ENCODE measurements at places on chromosomes 6 and 20.

DNA sequence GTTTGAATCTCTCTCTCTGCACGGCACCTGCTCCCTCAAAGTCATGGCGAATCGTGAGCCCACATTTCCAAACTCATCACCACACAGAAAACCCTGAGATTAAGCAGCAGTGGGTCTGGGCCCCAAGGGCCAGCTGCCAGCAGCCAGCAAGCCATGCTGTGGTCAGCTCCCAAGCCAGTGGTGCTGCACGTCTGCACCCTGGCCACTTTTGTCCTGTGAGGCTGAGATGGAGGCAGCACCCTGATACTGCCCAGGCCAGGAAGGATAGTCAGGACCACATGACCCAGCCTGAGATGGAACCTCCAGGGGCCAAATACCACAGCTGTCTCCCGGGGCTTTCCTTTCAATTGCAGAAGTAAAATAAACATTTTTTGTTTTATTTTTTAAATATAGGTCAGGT, 93.9 kb downstream of the PRND start:
- DNase-seq: no peak

DNA sequence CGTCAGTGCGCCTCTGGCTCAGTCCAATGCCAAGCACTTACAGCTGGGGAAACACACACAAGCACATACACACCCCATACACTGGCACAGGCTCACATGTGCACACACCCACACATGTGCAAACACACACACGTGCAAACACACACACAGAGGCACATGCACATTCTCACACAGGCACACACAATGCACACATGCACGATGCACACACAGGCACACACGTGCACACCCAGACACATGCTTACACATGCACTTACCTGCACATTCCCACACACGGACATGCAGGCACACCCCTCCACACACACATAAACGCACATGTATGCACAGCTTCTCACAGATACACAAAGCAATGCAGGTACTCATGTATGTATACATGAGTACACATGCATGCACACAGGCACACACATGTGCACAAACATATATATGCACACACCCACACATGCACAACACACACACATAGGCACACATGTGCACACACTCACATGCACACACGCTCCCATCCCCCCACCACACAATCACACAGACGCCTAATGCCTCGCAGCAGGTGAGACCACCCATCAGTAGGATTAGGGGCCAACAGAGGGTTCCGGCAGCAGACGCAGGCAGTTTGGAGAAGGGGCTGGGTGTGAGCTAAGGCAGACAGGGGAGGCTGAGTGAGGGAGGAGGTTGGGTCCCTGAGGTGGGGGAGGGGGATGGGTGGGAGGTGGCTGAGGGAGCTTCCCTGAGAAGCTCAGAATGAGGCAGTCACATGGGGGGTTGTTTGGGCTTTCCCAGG, 71.2 kb upstream of the SLCO4A1 start:
- DNase-seq: no peak

- DNase-seq: no peak
Observed at GRCh38 chr20:46572153-46572552, 21.7 kb upstream of the OCSTAMP start.

- DNase-seq: no peak
Observed at GRCh38 chr20:1968964-1969363, 24.9 kb downstream of the PDYN start.

- DNase-seq: no peak
Observed at GRCh38 chr6:138261116-138261780, 43.0 kb upstream of the PBOV1 start.

GRCh38 chr6:11039040-11039439, 5.1 kb downstream of the ELOVL2 start:
- DNase-seq: no peak

- DNase-seq: no peak
Observed at GRCh38 chr6:76681781-76682180, 609.3 kb upstream of the IMPG1 start.

GRCh38 chr6:15546591-15546990, 116.2 kb downstream of the DTNBP1 start:
- no peak for DNase-seq

DNA sequence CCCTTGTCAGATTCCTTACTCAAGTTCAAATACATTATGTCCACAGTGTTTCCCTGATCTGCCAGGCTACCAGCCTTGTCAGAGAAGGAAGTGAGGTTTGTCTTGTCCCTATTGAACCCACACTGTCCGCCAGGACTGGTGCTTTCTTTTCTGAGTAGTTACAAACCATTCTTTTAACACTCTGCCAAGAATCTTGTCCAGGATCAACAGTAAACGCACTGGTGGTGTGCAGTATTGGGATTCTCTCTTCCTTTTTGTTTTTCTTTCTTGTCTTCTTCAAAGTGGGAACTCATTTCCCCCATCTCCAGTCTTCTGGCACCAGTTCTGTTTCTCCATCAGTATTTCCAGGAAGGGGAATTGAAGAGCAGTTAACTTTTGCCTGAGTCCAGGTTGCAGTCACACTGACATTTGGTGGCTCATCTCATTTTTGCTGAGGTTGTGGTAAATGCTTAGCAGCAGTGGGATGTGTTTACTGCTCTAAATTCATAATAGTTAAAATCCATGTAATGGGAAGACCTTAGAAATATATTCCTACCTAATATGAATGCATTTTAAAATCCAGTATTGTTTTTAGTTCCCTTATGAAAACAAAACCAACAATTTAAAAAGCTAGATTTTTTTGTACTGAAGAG, 295.3 kb downstream of the PRL start:
- DNase-seq: no peak

DNA sequence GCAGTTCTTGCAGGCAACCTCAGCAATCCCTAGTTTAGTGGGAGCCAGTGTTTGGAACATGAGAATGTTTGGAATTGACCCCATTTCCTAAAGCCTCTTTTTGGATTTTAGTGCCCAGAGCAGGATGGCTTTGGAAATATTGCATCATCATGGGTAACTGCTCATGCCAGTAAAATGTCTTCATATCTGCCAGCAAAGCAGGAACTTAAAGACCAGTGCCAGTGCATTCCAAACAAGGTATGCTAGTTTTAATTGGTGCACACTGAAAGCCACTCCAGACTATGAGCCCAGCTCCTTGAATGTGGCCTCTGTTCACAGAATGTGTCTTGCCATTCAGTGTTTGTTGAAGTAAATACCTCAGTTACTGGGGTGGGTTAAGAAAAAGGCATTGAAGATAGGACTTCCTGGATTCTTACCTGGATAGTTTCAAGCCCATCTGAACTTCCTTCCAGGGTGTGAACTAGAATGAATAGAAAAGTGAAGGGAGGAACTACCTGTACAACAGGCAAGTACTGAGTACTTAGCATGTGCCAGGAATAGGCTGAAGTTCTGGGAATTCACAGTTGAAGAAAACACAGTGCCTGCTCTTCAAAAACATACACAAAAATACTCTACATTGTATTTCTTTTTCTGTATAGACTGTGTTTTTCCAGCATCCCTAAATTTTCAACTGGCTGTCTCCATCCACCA, 70.5 kb downstream of the COL19A1 start:
- no peak for DNase-seq

- no peak for DNase-seq
Observed at GRCh38 chr6:133404151-133404550, 163.0 kb downstream of the EYA4 start.

GRCh38 chr20:44384423-44385027, 29.0 kb downstream of the HNF4A start:
- no peak for DNase-seq

GRCh38 chr6:142301651-142302391, at the start of gene ADGRG6:
Gene ADGRG6 (plus strand): TSS chr6:142302007. CDS start chr6:142302330, 323 bp downstream.
- DNase-seq: no peak

DNA sequence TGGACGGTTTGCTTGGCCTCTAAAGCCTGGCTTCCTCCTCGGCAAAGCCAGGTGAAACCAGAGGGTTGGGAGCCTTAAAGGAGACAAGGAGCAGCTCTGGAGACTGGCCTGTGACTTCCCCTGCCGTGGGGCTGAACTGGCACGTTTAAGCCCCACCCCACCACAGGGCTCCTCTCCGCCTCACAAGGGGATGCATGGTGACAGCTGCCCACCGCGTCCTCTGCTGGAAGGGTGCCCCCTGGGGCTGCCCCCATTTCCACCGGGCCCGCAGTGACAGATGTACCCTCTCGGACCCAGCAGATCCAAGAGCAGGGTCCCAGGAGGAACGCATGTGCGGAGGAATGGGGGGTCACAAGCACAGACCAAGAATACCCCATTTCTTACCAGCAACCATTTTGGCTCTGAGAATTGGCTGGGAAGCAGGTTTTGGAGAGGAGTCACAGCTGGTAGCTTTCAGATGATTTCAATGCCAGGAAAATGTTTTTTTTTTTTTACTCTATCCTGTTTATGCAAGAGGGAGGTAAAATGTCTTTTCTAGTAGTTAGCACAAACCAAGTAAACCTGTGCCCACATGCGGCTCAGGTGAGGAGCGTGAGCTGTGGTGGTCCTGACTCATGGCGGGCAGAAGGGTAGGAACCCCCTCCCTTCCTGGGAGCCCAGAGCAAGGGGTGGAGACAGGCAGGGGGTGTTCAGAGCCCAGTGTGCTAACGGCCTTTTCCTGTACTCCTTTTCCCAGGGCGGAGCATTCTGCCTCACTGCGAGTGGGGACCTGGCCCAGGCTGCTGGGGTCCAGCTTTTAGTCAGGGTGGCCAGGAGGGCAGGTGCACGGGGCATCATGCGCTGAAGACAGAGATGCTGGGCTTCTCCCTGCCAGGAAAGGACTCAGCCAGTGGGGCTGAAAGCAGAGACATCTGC, 33.0 kb downstream of the FRMD1 start:
- no peak for DNase-seq

DNA sequence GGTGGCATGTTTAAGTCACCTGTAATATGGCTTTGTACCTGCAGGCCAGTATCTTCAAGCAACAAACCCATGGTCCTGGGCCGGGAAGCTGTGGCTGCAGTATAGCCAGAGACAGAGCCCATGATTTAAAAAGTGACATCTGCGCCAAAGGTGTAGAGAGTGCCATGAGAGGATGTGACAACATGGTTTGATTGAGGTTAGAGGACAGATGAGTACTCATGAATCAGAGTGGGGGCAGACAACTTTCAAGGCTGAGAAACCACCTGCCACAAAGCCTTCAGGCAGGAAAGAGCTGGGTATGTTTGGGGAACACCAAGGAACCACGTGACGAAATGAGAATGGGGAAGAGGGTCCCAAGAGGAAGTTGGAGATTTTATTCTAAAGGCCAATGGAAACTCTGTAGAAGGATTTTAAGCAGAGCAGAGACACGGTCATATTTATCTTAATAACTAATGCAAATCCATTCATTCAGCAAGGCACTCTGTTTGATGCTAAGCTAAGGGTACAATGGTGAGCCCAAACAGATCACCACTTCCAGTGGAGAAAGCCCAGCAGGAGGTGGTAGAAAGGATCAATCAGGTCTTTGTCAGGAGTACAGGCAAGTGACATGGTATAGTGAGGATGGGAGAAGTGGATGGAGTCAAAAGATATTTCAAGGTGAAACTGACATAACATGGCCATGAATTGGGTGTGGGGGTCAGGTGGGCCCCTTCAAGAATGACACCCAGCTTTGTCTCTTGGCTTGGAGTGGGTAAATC, 3.4 kb upstream of the MICAL1 start:
- no peak for DNase-seq

DNA sequence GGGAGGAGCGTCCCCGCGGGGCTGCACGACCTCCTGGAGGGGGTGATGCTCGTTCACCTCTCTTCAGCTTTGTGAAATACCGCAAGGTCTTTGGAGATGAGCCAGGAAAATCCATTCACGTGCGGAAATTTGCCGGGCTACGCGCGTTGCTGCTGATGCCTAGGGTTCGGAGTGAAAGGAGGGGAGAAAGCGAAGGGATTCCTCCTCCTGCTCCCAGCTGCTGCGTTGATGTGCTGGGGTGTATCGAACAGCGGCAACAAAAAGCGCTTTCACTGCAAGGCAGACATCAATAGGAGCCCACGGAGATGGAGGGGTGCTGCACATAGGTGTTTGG, 391 bp upstream of the B3GAT2 start:
- DNase-seq: no peak

GRCh38 chr6:118876198-118876597, 17.8 kb upstream of the ASF1A start:
- no peak for DNase-seq

DNA sequence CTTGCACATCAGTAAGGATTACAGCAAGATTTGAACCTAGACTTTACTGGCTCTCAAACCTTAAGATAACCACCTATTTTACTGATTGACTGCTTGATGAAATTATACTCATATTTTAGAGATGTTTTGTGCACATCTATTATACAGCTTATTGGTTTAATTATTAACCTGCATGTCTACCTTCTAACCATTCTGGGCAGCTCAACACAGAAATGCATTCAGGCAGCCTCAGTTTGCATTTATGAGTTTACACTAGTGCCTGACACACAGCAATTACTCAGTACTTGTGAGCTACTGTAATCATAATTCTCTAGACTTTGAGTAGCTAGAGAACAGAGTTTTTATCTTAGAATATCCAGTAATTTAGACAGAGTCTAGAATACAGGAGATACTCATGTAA, 273.9 kb upstream of the THEMIS start:
- no peak for DNase-seq

DNA sequence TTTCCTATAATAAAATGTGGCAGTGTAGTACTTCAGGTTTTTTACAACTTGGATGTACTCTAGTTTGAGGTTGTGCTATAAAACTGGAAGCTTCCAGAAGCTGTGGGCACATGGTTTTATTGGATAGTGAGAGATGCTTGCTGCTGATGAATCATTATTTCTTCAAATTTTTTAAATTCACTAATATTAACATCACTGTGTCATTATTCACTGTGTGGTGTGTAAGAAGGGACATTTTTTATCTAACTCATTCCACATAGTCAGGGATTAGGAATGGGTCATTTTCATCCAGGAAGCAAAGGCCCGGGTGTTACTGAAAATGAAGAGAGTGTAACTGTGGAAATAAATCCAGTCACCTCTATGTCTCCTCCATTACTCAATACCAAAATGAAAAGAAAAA, 421.0 kb downstream of the TENT5A start:
- DNase-seq: no peak

DNA sequence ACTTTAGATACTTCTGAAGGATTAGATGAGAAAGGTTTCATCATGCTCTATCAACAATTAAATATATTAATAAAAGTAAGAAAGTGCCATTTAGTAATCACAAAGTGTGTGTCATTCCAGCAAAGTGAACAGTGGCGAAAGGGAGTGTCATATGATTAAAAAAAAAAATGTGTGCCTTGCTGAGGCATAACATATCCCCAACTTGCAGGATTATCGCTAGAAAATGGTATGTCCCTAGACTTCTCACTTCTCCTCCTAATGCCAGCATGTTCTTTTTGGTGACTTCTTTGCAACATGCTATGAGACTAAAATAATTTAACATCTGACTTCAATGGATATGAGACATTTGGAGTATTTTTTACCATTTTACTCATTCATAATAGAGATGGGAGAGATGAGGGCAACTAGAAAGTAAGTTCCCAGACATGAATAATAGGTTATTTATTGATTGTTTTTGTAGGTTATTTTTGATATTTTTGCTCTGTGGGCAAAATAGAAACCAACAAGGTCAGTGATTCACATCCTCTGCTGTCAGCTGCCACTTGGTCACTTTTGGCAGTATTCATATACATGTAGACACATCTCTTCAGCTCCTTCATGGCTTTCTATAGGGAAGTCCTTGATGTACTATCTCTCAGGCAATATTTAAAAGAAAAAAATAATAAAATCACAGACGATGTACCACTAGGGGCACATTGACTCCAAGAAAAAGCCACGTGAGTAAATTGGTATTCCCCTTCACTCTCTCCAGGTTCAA, 370.1 kb downstream of the BMP2 start:
- no peak for DNase-seq
